Heart left ventricle (tissue), 16 donors: ENCODE measurements at places on chromosomes 2 and 18. TPM values are rescaled to one million over a fixed set of nuclear protein-coding genes. Genes with fewer than 3 reads are reported as not detected.

GRCh38 chr2:36889795-36890194, 76.5 kb downstream of the STRN start:
- H3K4me3 ChIP-seq: no peak overlapping the region
- no peaks in the 10 kb centered on the region for H3K27me3 ChIP-seq
- H3K4me1 ChIP-seq: no peaks in the 10 kb centered on the region
- DNase-seq: no peak

GRCh38 chr2:124147552-124147951, 122.5 kb downstream of the CNTNAP5 start:
- no peak overlapping the region for H3K4me3 ChIP-seq
- H3K4me1 ChIP-seq: no peaks in the 10 kb centered on the region
- H3K36me3 ChIP-seq: no peaks in the 10 kb centered on the region
- no peak overlapping the region for H3K27ac ChIP-seq
- DNase-seq: no peak

DNA sequence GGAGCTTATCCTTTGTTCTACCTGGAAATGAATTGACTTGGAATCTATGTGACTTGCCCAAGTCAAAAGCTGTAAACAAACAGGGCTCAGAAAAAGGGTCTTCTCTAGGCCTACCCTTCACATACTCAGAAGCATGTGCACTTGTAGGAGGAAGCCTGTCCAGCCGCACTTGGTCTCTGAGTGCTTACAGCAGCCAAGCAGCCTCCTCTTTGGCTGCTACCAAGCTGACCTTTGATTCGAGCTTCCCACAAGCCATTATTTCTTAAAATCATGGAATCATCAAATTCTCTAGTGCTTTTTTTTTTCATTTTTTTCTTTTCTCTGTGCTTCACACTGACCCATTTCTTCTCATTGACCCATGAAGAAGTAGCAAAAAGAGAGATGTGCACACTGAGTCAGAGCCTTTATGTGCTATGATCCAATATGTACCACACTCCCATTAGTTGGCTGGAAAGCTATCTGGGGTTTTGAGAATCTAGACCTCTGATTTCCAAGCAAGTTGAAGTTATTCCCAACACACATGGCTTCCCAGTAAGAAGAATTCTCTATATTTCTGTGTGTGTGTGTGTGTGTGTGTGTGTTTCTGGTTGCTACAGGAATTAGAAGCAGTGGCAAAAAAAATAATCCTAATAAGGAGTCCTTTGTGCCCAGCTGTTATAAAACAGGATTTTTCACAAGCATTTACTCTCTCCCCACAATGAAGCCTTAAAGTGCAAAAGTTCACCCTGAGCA, 550.3 kb upstream of the TNP1 start:
- H3K27me3 ChIP-seq: no peaks in the 10 kb centered on the region
- no peaks in the 10 kb centered on the region for H3K36me3 ChIP-seq
- no peak overlapping the region for H3K4me3 ChIP-seq
- peaks cover 33% of the 10 kb centered on the region for H3K4me1 ChIP-seq
- DNase-seq: peak; percentile 22

- H3K36me3 ChIP-seq: no peaks in the 10 kb centered on the region
- H3K27me3 ChIP-seq: no peaks in the 10 kb centered on the region
- H3K4me1 ChIP-seq: no peaks in the 10 kb centered on the region
- no peak overlapping the region for H3K27ac ChIP-seq
- H3K4me3 ChIP-seq: no peak overlapping the region
Measured at GRCh38 chr2:2570360-2570759, 239.3 kb upstream of the MYT1L start.

- no peak for DNase-seq
- H3K4me1 ChIP-seq: no peaks in the 10 kb centered on the region
- no peaks in the 10 kb centered on the region for H3K27me3 ChIP-seq
- H3K36me3 ChIP-seq: no peaks in the 10 kb centered on the region
Measured at GRCh38 chr2:98269830-98270229, 76.4 kb upstream of the CNGA3 start.

DNA sequence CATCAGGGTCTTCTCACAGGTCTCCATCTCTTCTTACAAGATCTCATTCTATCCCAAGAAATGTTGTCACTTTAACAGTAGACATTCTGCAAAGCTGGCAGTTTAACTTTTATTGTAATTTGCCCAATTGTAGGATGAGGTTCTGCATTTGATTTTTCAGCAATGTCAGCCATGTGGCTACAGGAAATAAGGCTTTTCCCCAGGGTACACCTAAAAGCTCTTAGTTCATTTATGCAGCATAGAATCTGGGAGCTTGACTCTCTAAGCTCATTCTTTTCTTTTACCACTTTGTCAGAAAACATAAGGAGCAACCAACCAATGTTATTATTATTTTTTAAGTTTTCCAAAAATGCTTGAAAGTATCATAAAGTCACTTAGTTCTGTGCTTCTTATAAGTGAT, 123.4 kb downstream of the CALCRL start:
- H3K27ac ChIP-seq: no peak overlapping the region
- no peaks in the 10 kb centered on the region for H3K36me3 ChIP-seq
- no peak overlapping the region for H3K4me3 ChIP-seq
- DNase-seq: no peak

Gene ADD2
- 5.6 TPM for total RNA-seq

Gene GNLY
- 0.29 TPM for total RNA-seq
